ENCODE measurements at places on chromosomes 6 and 20. TPM values are rescaled to one million over a fixed set of nuclear protein-coding genes. Genes with fewer than 3 reads are reported as not detected.

DNA sequence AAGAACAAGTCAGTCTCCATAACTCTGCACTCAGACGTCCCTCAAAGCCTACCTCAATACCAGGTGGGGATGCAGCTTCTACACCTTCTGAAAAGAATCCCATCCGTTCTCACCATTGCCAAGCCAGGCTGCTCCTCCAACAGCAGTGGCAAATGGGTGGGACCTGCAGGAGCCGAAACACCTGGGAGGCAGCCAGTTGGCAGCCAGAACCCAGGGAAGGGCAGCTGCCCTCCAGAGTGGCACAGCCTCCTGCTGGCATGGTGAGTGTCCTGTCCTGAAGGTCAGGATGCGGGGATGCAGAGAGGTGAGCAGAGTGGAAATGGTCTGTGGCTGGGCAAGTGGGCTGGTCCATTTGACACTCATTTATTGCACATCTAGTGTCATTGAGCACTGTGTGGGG, 210.6 kb upstream of the CDH4 start:
- no peak for DNase-seq

- DNase-seq = no peak
Observed at GRCh38 chr6:125831659-125832058, 40.9 kb downstream of the NCOA7 start.

- DNase-seq = no peak
Observed at GRCh38 chr6:152173957-152174356, 366.5 kb downstream of the ESR1 start.

DNA sequence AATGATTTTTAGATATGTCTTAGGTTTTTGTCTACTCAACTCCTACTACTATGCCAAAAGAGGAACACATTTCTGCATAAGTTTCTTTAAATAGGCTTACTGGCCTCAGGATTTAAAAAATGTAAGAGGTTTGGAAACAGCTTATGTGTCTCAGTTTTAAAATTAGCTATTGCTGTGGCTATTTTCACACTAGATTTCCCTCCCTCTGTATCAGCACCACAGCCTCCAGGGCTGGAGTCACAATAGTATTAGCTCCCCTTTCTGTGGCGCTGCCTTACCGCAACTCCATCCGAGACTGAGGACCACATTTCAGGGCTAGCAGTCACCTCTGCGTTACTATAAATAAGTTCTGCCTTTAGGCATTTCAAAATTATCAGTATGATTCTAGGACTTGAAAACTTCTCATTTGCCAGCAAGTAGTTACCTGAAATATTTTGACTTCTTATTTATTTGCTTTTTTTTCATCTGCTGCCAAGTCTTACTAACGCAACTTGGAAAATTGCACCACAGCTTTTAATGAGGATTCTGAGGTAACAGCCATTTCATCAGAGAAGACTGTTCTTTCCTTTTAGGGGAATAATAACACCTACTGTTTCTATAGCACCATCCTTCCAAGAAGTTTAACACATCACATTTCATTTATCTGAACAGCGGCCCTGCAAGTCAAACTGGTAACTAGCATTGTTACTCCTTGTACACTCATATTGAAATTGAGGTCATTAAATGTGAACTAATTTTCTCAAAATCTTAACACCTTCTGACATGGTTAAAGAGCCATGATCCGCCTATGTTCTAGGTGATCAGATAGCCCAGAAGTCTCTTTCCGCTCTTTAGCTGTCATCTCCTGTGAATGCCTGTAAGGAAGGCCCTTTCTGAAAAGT, 105.9 kb downstream of the GJA10 start:
- no peak for DNase-seq

- no peak for DNase-seq
Observed at GRCh38 chr6:36793296-36793912, 45.8 kb downstream of the CPNE5 start.

- DNase-seq = no peak
Observed at GRCh38 chr6:88294702-88295101, 128.6 kb upstream of the CNR1 start.

GRCh38 chr6:106417572-106418147, 57.1 kb downstream of the CRYBG1 start:
- no peak for DNase-seq

DNA sequence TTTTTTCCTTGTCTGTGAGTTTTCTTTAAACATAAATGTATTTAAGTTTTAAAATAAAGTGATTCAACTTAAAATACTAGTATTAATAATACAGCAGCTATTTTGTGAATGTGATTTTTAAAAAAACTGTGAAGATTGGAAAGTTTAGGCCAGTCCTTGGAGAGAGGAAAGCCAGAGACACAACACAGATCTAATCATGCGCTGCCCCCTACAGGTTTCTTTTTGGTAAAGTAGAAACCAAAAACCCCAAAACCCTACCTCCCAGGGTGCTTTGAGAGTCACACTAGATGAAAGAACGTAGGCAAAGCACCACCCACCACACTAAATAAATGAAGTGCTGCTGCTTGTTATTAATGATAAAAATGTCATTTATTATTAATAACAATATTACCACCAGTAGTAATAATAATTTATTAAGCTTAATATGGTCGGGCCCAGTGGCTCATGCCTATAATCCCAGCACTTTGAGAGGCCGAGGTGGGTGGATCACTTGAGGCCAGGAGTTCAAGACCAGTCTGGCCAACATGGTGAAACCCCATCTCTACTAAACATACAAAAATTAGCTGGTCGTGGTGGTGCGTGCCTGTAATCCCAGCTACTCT, 33.7 kb downstream of the SLC9A8 start:
- peak; percentile 67 for DNase-seq

DNA sequence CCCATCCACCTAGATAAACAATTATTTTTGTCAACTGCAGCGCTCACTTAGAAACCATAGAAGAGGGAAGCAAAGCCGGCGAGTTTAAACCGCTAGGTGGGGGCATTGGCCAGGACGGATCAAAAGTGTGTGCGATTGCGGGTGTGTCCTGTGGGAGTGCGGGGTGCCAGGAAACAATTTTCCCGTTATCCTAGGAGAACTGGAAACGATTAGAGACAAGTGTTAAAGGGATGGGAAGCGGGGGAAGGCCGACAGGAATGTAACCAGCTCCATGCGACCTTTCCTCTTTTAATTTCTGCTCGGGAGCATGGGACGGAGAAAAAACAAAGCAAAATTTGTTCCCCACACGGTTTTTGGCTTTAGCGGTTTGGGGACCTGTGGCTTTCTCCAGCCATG, 2.8 kb upstream of the HTR1B start:
- peak; percentile 78 for DNase-seq

OR2B6 gene
- not detected for total RNA-seq

TMEM170B gene
- 9.2 TPM for total RNA-seq

LINC00237 gene
- total RNA-seq = not detected

HLA-DOA gene
- total RNA-seq = 20.7 TPM

ANGPT4 gene
- not detected for total RNA-seq

FAM110A gene
- total RNA-seq = 17.9 TPM

PCMTD2 gene
- 123 TPM for total RNA-seq

KIF6 gene
- 7.8 TPM for total RNA-seq

LAMA5 gene
- 209 TPM for total RNA-seq

GJA10 gene
- total RNA-seq = not detected
